ENCODE measurements at places on chromosomes 1 and 21. TPM values are rescaled to one million over a fixed set of nuclear protein-coding genes. Genes with fewer than 3 reads are reported as not detected.
A peak's percentile ranks its signal among the peaks of the same experiment; 100 is the strongest.

GRCh38 chr1:34870395-34870794, 10.8 kb upstream of the SMIM12 start:
- no peak for DNase-seq

The BRDT gene
- total RNA-seq: not detected

DNA sequence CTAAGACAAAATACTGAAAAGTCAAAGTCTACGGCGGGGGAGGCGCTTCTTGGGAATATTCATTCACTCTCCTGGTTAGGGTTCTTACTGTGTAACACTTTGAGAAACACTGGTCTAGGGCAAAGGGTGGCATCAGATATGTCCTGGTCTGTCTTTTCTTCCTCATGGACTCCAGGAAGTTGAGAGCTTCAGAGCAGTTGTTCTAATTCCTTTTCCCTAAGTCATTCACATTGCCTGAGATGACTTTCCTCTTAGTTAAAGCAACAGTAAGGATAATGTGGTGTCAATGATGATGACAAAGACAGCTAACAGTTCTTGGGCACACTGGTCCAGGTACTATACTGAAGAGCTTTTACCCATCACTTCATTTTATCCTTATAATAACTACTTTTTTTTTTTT, 27.0 kb downstream of the FGGY start:
- DNase-seq: no peak

- no peak for DNase-seq
Measured at GRCh38 chr1:47701741-47702515, 264.1 kb downstream of the FOXD2 start.

The ATAD3C gene
- total RNA-seq: 0.22 TPM

GRCh38 chr1:49298304-49298703, 521.6 kb upstream of the BEND5 start:
- DNase-seq: peak; percentile 11

The TDRD5 gene
- under 0.01 TPM for total RNA-seq

DNA sequence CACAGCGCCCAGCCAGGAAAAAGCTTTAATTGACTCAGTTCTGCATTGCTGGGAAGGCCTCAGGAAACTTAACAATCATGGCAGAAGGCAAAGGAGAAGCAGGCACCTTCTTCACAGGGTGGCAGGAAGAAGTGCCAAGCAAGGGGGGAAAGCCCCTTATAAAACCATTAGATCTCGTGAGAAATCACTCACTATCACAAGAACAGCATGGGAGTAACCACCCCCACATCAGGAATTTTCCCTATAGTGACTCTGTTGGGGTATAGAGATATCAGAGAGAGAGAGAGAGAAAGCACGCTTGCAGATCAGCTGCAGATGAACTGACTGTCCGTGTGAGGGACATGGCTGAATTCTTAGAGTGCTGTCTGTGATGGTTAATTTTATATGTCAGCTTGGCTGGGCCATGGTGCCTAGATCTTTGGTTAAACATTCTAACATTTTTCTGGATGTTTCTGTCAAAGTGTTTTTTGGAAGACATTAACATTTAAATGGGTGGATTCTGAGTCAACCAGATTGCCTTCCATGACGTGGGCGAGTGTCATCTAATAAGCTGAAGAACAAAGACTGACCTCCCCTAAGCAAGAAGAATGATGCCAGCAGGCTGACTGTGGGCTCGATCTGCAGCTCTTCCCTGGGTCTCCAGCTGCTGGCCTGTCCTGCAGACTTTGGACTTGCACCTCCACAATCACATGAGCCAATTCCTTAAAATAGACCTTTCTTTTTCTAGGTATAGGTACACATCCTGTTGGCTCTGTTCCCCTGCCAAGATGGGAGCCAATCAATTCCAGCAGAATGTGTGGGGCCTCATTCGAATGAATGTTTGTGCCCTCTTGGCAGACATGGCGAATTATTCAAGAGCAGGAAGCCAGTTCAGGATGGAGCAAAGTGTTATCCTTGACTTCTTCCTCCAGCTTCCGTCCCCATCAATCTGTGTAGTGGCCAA, 21.4 kb upstream of the CPT2 start:
- DNase-seq: no peak

- peak; percentile 76 for DNase-seq
Measured at GRCh38 chr1:40798366-40799281, 15.0 kb downstream of the KCNQ4 start.

GRCh38 chr1:11482701-11483479, 3.9 kb downstream of the DISP3 start:
- no peak for DNase-seq

The OR2G6 gene
- not detected for total RNA-seq

- DNase-seq: peak; percentile 64
Measured at GRCh38 chr1:82517586-82517985, 716.9 kb downstream of the ADGRL2 start.

The MSH4 gene
- 0.44 TPM for total RNA-seq

DNA sequence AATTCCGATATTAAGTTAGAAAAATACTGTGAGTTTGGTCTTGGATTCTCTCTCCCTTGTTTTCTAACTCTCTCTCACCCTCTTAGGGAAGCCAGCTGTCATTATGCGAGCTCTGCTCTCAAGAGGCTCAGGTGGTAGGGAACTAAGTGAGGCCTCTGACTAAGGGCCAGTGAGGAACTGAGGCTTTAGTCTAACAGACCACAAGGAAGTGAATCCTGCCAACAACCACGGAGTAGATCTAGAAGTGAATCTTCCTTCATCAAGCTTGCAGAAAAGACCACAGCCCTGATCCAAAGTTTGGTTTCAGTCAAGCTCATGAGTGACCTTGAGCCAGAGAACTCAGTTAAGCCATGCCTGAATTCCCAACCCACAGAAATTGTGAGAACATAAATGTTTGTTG, 180.1 kb upstream of the PRMT6 start:
- DNase-seq: no peak

- no peak for DNase-seq
Measured at GRCh38 chr21:18249672-18250071, 5.0 kb downstream of the CHODL start.

GRCh38 chr1:67759692-67760029, 73.6 kb downstream of the GNG12 start:
- DNase-seq: no peak

- no peak for DNase-seq
Measured at GRCh38 chr1:220195701-220196100, 76.6 kb downstream of the RAB3GAP2 start.

DNA sequence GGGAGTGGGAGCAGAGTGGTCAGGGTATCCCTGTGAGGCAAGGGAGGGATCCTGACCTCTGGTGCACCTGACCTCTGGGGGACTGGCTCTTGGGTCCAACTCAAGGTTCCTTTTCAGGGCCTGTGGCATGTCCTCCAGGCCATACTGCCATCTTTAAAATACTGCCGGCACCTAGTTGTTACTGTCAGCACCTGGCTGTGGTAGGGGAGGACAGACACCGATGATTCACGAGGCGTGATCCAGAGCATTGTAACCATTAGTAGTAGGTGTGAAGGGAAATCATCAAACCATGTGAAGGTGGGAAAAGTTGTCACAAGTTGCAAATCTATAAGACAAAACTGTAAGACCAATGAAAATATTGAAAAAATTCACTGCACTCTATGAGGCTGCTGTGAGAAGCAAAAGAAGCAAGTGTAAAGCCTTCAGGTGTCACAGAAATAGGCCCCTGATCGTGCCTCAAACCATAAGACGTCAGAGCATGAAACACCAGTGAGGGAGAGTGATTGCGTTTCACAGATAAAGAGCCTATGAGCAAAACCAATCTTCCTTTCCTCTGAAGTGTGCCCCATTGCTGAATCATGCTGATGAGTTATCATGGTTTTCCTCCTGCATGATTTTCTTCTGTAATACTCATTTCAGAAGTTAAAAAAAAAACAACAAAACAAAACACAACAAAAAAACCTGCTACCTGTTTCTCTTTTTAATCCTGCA, 55.3 kb downstream of the CDC7 start:
- DNase-seq: no peak

DNA sequence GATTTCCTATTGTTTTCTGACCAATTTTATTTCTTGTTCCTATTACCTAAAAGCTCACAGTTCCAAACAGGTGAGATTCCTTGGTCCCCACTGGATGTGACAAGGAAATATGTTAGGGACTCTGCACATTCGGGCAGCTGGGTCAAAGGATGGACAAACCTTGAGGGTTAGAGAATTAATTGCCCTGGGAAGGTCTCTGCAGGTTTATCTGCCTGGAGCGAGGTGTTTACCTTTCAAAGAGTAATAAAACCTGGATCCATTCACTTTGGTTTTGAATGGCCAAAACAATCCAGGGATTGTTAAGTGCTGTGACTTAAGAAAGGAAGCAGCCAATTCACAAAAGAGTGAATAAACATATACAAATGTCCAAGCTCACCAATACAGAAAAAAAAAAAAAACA, 33.6 kb upstream of the RAB4A start:
- DNase-seq: no peak

The PTGFR gene
- total RNA-seq: 24.1 TPM

- no peak for DNase-seq
Measured at GRCh38 chr1:34884961-34885360, 25.4 kb upstream of the SMIM12 start.

DNA sequence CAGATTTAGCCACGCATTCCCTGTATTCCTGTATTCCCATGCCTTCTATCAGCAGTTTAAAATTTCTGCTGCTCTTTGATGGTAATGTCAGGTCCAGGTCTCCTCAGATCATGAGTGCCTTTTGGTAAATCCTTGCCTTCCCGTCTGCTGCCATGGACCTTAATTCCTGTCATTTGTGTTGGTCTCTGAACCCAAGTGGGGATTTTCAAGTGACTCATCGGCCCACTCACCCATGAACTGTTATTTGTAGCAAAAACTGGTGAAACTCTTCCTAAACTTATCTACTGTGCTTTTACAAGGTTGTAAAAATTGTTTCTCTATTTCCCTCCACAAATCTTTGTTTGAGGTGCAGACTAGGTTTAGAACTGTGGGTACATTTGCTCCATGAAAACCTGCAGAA, 47.4 kb downstream of the ACTN2 start:
- no peak for DNase-seq

GRCh38 chr21:17501107-17502006, 11.5 kb upstream of the CXADR start:
- DNase-seq: no peak

The GPR52 gene
- 0.89 TPM for total RNA-seq

DNA sequence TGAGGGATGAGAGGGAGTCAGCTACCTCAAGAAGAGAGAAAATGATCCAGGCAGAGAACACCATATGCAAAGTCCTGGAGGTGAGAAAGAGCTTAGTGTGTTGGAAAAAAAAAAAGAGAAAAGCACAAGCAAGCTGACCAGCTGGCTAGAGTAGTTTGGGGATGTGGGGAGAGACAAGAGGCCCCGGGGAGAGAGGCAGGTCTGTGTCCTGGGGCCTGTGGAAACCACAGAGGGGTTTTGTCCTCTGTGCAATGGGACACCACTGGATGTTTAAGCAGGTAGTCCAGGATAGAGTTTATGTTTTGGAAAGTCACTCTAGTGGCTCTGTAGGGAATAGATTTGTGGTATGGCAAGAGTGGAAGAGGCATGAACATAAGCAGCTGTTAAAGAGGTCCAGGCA, 14.4 kb upstream of the CHI3L1 start:
- DNase-seq: no peak

DNA sequence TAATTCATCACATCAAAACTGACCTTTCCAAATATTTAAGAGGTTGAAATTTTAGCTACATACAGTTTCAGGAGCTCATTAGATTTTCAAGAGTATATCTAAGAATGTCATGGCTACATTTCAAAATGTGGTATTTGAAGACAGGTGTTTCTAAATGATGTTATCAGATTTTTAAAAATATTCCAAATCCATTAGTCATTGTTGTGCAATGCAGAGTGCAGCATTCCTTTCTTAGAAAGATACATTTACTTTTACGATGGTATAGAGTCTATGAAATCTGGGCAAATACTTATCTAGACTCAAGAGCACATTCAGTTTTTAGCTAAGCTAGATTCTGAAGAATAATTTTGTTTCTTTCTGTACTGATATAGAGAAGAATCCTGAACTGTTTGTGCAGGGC, 230.3 kb downstream of the CHRM3 start:
- no peak for DNase-seq

- no peak for DNase-seq
Measured at GRCh38 chr1:46010611-46011010, 121.8 kb downstream of the PIK3R3 start.

The UTS2 gene
- total RNA-seq: not detected
